NCI-H1048 (cell line): ENCODE measurements at places on chromosomes 16 and 17.

DNA sequence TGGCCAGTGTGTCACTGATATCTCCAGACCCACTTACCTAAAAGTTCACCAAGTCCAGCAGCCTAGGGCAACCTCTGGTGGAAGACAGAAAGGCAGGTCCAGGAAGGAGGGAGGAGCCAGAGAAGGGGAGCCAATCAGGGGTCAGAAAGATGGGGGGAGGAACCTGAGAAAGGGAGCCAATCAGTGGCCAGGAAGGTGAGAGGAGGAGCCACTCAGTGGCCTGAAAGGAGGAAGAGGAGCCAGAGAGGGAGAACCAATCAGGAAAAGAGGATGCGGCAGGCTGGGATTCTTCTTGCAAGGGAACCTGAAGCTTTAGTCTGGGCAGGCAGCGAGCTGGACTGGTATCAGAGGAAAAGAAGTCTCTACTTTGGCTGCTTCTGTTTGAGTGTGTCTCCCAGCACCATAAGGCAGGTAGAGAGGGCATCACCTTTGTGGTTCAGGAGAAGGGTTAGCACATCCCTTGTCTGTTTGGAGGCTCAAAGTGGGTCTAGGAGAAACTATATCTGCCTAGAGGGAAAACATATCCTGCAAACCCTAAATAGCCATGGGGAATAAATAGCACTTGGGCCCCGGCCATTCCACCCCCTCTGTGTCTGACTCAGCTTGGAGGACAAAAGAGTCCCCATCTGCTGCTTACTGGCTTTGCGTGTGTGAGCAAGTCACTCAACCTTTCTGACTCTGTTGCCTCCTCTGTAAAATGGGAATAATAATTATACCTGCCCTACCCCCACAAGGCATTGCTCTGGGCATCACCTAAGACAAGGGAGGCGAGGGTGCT, 43.4 kb upstream of the CRHR1 start:
- peak; percentile 53 for DNase-seq

- DNase-seq: no peak
These were observed 47.7 kb downstream of the CMIP start for GRCh38 chr16:81492311-81492761.

GRCh38 chr16:66167564-66168291, 198.8 kb upstream of the CDH5 start:
- no peak for DNase-seq

- no peak for DNase-seq
These were observed 19.3 kb downstream of the ZNF750 start for GRCh38 chr17:82820278-82821251.

DNA sequence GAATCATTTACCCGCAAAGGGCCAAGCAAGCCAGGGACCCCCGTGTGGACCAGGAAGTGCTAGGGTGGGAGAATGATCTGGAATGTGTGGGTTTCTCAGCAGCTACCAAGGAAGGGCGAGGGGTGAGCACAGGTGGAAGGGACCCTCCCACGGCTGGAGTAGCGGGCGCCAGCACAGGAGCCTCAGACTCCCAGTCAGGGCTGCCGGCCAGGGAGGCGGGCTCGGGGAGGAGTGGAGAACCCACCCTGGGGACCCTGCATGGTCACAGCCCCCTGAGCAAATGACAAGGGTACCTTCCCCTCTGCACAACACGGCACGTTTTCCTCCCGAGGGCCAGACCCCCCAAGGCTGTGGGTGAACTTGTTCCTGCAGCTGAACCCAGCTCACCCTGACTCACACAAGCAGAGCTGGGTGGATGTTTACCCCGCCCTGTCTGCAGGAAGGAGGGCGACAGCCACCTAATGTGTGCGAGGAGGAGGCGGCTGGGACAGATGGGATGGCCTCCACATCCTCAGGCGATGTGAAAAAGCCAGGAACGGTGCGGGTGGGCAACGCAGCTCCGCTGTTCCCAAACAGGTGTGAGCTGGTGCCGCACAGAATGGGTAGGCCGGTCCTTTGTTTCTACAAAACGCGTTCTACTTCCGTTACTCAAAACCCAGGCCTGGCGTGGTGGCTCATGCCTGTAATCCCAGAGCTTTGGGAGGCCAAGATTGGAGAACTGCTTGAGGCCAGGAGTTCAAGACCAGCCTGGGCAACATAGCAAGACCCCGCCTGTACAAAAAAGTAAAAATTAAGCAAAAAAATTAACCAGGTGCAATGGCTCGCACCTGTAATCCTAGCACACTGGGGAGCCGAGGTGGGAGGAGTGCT, 6.2 kb downstream of the ECI1 start:
- no peak for DNase-seq

DNA sequence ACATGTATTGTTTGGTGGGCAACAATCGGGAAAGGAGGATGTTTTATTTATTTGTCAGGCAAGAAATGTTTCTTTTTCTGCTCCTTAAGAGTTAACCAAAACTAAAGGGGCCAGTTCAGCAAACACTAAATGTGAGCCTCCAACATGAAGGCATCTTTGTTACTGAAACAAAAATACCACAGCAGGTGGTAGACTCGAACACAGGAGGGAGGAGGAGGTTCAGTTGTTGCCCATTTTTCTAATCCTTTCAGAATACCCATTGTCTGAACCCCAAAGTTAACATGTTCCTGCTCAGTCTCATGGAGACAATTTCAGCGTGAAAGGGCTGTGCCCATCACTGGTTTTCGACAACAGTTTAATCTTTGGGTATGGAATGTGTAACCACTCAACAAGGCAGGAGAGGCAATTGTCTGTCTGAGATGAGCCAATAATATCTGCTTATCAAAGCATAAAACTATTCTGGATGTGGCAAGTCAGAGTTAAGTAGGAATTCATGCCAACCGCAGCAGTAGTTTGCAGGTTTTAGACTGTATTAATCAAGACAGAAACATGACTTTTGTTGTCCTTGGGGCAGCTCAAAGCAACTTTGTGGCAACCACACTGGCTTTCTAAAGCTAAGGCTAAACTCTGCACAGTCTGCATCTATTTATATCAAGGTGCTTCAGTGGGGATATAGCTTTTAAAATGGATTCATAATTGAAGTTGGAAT, 211.7 kb downstream of the FTO start:
- DNase-seq: no peak
